GM13977 (cell line): ENCODE measurements at places on chromosomes 1 and 21.

DNA sequence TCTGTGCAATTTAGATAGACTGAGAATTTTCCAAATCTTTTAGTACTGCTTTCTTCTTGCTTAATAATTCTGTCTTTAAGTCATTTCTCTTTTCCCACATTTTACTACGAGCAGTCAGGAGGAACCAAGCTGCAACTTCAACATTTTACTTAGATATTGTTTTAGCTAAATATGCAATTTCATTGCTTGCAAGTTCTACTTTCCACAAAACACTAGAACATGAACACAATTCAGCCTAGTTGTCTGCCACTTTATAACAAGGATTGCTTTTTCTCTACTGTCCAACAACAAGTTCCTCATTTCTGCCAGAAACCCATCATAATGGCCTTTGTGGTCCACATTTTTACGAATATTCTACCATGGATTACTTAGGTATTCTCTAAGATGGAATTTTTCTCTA is 36.6 kb downstream of the SORT1 start:
- DNase-seq = no peak

GRCh38 chr1:66207484-66207883 is 326.5 kb upstream of the SGIP1 start:
- no peak for DNase-seq

DNA sequence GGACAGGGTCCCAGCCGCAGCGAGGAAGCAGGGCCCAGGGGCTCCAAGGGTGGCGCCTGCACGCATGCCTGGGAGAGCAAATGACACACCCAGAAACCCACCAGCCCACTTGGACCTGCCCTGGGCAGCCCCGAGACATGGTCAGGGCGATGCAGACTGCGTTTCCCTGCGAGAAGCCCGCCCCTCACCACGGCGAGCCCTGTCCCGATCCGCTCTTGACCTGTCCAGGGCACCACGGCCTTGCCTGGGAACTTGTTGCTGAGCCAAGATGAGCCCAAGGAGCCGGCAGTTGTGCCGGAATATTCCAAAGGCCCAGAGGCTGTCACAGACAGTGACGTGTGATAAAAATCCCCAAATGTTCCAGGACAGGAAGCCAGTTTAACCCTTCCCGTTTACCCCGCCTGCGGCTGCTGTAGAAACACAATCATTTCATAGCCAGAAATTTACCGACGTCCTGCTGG is 78.1 kb downstream of the SIK1 start:
- DNase-seq = no peak

DNA sequence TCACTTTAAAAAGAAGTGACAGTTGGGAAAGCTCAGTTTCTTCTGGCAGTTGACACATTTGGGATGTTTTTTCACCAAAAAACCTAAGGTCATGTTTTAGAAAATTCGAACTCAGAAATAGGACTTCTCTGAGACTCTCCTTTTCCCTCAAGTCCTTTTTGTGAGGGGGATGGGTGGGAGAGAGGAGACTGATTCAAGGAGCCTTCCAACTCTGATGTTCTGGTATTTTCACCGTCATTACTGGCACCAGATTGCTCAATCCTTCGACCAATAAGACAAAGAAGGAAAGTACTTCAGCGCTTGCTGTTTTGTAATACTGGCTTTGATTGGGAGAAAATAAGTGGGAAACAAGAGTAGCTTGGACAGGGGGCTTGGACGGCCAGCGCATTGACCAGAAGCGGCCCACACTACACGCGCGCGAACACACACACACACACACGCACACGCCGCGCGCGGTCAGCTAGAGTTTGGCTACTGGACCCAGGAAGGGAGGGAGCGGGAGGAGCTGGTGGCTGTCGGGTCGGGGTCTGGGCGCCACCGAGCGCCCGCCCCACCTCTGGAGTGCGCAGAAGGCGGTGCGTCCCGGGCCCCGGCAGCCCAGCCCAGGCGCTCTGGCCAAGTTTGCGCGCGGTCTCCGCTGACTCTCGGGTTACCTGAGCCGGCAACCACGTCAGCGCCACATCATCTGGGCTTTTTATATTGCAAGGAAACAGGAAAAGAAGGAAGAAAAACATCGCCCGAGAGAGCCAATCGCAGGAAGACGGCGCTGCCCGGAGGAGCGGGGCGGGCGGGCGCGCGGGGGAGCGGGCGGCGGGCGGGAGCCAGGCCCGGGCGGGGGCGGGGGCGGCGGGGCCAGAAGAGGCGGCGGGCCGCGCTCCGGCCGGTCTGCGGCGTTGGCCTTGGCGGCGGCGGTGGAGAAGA is at the start of gene KCNK1:
TSS of gene KCNK1 (plus strand) at position 855 of the 921 bp plus-strand sequence. CDS start at position 921, 66 bp downstream.
- DNase-seq = peak; percentile 47

DNA sequence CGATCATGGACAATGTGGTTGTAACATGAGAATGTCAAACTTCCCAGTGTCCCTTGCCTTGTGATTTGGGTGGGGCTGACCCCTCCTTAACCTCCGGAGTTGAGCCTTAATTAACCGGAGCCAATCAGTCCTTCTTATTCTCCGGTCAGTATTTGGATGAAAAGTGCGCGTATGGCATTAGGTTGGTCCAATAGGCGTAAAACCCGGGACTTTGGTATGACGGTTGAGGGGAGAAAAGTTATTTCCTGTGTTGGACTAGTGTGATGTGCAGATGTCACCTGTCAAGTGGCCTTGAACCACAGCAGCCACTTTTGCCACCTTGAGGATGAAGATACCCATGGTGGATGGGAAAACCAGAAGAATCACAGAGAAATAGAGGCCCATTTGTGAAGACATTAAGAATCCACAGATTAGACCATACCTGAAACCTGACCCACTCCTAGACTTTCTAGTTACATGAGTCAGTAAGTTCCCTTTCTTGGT is 5.1 kb downstream of the PAFAH2 start:
- no peak for DNase-seq

GRCh38 chr1:28370239-28371009 is 884 bp downstream of the PHACTR4 start:
- peak; percentile 62 for DNase-seq

DNA sequence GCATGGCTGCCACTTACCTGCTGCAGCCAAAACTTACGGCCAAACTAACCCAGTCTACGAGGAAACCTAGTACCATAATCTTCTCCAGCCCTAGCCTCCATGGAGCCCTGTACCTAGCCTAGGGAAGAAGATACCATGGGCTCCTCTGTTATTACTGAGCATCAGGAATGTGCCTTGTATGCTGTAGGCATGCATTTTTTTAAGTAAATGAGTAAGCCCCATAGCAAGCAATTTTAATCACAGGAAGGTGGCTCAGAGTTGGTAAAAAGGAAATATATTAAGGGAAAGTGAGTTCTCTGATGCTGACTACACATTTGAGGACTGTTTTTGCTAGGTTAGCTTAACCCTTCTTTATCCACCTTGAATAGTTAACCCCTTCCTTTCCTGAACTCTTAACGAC is 21.2 kb downstream of the NFASC start:
- DNase-seq = no peak

GRCh38 chr1:56414728-56415224 is 164.6 kb downstream of the PLPP3 start:
- no peak for DNase-seq

DNA sequence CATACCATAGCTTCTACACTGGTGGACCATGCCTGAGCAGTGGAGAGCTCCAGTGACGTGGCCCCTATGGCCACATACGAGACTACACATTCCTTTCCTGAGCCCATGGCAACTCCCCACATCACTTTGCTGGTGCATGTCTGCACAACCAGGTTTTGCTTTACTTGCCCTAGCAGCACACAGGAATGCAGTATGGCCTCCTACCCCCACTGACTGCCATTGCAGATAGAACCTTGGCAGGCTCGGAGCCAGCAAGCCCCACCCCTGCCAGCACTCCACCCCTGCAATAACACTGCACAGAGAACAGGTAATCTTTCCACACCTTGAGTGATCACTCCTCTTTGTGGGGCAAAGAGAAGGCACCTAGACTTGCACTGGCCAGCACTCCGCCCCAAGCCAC is 531.9 kb upstream of the CAMK1G start:
- DNase-seq = no peak

- DNase-seq = no peak
These were observed 57.8 kb downstream of the HS2ST1 start for GRCh38 chr1:86972262-86972661.

DNA sequence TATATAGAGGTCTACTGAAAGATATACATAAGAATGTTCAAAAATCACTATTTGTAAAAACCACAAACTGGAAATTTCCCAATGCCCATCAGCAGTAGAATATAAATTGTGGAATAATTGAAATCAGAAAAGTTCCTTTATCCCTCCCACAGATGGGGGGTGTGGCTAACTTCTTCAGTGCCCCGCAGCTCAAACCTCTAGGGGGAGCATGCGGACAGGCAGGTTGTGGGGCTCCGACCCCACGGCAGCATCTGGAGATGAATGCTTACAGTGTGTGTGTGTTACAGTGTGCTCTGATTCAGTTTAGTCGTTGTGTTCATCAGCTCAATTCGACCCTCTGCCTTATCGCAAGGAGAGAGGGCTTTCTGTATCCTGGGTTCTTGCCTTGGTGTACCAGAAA is 262.1 kb upstream of the LRRC7 start:
- DNase-seq = no peak

GRCh38 chr1:166282391-166283137 is 115.8 kb upstream of the FAM78B start:
- no peak for DNase-seq

- DNase-seq = peak; percentile 33
These were observed 42.1 kb downstream of the RRAGC start for GRCh38 chr1:38817267-38818174.

DNA sequence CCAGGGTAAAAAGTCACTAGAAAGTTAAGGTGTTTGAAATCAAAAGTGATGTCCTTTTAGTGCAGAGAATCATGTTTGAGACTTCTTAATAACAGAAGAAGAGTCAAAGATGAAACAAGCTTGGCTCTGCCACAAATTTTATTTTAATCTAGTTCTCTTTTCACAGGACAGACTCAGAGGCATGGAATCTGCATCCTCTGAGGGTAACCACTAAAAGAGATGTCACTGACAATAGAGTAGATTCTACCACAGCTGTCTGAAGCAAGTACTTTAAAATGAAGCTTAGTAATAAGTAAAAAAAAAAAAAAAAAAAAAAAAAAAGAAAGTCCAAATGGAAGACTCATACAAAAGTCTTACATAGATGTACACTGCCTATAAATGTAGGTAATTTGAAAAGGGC is 519.7 kb upstream of the PRMT6 start:
- no peak for DNase-seq

- no peak for DNase-seq
These were observed 10.5 kb downstream of the SPOCD1 start for GRCh38 chr1:31805318-31805717.

- no peak for DNase-seq
These were observed 89.8 kb downstream of the SMYD3 start for GRCh38 chr1:246417152-246417812.

- DNase-seq = no peak
These were observed 40.6 kb upstream of the PLA2G5 start for GRCh38 chr1:20029178-20029912.

- DNase-seq = no peak
These were observed 88.3 kb upstream of the ARHGAP29 start for GRCh38 chr1:94325377-94326302.

- DNase-seq = no peak
These were observed 6.9 kb upstream of the BCL9 start for GRCh38 chr1:147534386-147534785.

GRCh38 chr21:22885079-22885478 is 1886.9 kb downstream of the NCAM2 start:
- DNase-seq = no peak

DNA sequence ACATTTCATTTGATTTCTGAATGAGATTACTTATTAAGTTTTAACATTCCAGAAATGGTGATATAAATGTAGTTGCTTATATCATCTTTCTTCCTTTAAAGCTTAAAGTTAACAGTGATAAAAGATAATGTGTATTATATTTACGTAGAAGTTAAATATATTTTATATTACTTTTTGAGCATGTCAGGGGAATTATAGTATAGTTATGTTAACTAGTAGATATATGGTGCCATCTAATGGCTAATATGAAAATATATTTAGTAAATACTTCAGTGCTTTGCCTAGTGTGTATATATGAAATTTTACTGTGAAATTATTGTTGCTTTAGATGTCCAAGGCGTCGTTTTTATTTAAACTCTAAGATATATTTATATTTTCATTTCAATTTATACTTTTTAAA is 51.5 kb downstream of the SYT14 start:
- DNase-seq = peak; percentile 6

DNA sequence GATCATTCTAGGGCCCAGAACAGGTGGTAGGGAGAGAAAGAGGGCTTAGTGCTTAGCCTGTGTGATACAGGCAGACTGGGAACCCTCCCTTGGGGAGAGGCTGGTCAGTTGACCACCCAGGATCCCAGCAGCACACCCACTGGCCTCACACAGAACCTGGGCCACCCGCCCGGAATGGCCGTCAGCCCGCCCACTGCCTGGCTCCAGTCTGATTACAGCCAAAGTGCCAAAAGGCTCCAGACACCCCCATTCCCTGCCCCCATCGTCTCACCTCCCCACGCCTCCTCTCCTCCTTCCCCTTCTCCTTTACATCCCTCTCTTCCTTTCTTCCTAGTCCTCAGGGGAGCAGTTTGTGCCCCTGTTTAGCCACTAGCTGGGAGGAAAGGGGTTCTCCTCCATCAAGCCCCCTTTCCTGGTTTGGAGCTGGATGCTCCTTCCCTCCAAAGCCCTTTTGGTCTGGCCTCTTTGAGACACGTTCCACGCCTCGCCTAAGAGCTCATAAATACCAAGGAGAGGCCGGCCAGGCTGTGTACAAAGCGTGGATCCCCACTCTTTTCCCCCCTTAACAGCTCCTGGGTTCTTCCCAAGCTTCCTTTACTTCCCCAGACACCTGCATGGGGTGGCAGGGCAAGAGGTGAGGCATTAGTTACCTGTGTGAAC is 4.6 kb upstream of the WNT2B start:
- DNase-seq = no peak

- DNase-seq = peak; percentile 92
These were observed 4.1 kb downstream of the KIF21B start for GRCh38 chr1:201019321-201019977.

DNA sequence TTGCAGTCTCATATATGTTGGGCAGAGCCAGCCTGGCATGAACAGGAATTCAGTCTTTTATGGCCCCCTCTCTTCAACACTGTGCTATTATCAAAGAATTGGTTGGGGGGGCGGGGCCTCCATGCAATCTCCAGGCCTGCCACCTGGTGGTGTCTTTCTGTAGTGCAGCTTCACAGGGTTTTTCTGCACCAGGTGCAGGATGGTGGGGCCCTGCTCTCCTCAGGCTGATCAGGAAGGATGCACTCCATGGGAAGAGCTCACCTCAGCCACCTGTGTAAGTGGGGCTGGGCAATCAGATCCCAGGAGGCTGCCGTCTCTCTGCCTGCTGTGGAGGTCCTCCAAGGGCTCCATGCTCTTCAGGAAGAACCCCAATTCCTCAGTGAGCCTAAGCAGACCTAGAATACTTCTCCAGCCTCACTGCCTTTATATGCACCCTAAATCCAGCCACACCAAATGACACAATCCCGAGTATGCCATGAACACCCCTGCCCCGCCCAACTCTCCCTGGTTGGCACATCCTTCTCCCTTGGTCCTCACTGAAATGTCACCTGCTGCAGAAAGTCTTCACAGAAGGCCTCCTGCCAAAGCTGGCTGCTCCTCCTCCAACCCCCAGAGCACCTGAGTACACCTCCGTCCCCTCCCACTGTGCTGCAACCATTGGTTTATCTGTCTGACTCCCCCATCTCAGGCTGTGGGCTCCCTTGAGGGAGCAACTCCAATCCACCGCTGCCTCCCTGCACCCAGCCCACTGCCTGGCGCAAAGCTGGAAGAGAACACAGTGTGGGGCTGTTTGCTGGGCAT is 16.5 kb downstream of the STK40 start:
- DNase-seq = peak; percentile 83
